ENCODE measurements at places on chromosomes 2 and 18.

DNA sequence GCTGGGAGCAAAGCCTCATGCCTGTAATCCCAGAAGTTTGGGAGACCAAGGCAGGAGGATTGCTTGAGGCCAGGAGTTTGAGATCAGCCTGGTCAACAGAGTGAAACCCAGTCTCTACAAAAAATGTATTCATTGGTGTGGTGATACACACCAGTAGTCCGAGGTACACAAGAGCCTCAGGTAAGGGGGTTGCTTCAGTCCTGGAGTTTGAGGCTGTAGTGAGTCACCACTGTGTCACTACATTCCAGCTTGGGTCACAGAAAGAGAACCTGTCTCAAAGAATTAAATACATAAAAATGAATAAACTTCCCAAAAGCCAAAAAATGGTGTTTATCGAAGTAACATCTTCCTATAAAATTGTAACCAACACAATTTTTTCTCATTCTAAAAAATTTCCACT, 568.1 kb upstream of the LINC00305 start:
- DNase-seq, result no peak

GRCh38 chr2:70965506-70965905, 12.9 kb upstream of the ANKRD53 start:
- DNase-seq, result no peak

DNA sequence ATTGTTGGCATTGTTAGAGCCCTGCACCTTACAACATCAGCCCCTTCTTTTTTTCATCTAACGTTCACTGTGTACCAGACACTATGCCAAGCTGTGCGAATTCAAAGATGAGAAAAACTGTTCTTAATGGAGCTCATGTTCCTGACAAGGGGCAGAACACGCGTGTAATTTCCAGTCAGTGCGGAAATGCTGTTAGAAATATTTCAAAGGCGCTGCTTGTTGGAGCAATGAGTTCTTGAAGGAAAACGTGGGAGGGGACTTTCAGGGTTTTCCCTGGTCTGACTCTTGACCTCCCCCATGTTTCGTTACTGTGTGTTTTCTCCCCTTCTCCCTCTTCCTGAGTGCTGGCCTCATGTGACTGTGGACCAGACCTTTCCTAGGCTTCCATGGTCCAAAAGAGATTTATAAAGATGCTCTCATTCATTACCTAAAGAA, 1.5 kb downstream of the MTHFD2 start:
- DNase-seq, result no peak

DNA sequence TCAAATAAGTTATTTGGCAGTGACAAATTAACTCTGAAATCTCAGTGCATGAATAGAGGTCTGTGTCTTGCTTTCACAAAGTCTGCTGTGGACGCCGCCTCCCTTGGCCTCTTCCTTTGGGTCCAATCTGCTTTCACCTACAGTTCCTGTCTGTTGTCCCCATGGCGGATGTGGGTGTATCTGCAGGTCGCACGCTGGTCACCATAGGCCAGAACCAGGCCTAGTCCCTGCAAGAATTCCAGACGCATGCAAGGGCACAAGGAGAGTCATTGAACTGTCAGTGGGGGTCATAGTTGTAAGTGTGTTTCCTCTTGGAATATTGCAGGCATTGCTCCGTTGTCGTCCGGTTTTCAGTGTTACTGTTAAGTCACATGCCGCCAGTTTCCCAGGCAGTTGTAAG, 7.4 kb downstream of the SOCS6 start:
- no peak for DNase-seq

GRCh38 chr2:13252615-13253014, 535.9 kb downstream of the TRIB2 start:
- DNase-seq, result no peak

DNA sequence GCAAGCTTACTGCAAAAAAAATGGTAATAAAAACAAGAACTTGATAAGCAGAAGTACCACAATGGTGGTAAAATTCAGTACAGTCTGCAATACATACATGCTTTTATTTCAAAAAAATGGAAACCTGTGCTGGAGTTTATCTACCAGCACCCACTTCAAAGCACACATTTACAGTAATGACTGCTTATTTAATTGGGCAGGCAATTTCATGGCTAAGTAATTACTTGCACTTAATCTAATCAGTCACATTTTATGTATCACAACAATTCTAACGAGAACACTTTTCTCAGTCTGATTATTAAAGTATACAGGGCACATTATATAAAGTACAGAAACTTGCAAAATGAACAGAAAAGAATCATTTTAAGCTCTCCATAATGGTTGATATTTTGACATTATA, 5.2 kb downstream of the APCDD1 start:
- DNase-seq, result no peak

DNA sequence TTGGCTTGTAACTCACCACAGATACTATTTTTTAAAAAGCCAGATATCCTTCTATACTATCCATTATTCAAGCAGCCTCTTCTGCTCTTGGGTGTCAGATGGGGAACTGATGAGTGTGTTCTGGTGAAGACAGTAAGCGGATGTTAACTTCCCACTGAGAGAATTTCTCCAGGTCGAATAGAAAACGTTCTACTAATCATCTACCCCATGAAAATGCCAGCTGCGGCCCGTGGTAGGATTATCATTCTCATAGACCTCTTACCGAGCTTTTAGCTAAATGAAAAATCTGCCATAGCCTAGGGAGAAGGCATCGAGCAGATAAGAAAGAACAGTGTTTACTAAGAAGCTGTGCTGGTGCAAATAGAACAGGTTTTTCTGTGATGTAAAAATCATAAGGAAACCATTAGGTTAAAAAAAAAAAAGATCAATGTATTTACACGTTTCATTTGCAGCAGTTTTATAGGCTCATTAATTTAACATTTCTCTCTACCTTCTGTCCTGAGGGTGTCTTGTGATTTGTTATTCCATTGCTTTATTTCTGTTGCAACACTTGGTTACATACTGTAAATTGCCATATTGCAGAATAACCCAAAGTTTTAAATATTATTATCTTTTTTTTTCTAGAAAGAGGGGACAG, 1521.5 kb upstream of the ZEB2 start:
- DNase-seq, result no peak

- DNase-seq, result no peak
Observed at GRCh38 chr2:74009577-74009976, 24.9 kb downstream of the TET3 start.

- no peak for DNase-seq
Observed at GRCh38 chr2:153532140-153532539, 53.6 kb upstream of the RPRM start.

DNA sequence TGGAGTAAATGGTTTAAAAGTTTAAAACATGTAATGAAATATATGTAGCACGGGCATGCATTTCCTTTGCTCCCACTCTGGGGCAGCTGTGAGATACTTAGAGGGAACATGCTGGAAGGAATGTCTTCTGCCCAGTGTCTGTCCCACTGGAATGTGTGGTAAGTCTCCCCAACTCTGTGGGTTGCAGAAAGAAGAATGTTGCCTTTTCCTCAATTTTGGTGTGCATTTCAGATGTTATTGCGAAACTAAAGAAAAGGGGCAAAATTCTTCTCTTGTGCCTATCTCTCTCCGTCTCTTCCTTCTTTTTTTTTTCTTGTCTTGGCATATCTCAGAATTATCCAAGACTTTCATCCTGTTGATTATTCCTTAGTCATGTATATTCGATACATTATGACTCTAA, 201.1 kb downstream of the SH3RF3 start:
- no peak for DNase-seq

GRCh38 chr2:80141007-80141726, 163.4 kb downstream of the LRRTM1 start:
- DNase-seq, result no peak

DNA sequence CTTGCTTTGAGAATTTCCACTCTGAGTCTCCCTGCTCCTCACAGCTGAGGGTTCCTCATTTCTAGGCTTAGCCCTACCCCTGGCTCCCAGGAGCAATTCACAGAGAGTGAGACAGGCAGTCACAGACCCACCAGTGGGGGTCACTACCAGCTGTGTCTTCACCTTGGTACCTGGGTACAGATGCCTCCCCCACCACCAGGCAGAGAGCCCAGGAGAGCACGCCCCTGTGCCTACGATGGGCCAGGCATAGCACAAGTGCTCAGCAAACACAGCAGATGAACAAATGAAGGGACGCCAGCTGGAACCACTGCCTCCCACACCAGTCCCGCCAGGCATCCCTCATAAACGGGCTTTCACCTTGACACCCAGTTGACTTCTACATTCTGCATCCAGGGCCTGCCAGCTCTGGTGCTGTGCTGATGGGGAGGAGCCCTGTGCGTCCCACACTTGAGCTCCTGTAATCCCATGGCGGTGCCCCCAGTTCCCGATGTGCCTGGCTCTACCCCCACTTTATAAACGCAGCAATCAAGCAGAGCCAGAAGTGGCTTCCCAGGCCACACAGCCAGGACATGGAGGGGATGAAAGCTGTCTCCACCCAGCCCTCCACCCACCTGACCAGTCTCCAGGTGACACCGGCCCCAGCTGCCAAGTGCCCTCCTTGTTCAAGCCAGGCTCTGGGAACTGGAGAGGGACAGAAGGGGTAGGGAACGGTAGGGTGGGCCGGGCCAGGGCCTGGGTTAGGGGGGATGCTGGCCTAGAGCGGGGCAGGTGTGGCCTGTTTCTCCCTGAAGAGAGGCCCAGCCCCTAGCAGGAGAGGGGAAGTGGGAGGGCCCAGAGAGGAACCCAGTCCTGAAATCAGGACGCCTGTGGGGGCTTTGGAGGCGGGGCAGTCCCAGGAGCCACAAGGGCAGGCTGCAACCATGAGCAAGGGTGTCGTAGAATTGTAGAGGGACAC, 42.5 kb downstream of the SCTR start:
- DNase-seq, result no peak

- no peak for DNase-seq
Observed at GRCh38 chr18:137327-137726, 21.0 kb upstream of the USP14 start.

DNA sequence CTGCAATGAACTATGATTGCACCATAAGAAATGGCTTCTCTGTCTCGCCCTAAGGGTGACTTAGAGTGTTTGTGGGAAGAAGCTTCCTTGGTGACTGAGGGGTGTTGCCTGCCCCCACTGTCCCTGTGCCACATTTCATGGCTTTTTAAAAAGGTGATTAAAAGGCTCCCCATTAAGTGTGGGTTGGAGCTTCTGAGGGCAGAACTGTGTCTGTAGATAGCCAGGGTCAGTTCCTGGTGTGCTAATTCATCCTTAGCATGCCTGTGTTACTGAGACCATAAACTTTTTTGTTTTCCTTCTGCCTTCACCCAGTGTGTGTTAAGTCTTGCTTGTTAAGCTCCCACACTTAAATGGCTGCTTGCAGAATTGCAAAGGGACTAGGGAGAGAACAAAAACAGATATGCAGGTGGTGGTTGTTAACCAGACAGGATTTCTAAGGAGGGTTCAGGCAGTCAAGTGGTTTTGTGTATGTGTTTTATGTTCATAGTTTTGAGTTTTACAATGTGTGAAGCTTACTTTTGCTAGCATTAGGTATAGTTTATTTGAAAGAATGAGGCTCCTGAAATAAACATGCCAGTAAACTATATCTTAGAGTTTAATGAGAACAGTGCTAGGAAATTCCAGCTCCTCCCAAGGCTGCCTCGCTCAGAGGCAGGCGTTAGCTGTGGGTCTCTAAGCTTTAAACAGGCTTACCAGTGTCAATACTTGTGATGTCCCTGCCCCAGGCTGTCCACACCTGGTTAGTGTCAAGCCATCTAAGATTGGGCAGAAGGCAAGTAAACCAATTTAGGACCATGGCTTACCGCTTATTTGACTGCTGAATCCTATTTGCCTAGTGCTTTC, 14.5 kb downstream of the CERS6 start:
- DNase-seq, result no peak

- DNase-seq, result no peak
Observed at GRCh38 chr2:99939135-99939534, 203.3 kb downstream of the AFF3 start.

DNA sequence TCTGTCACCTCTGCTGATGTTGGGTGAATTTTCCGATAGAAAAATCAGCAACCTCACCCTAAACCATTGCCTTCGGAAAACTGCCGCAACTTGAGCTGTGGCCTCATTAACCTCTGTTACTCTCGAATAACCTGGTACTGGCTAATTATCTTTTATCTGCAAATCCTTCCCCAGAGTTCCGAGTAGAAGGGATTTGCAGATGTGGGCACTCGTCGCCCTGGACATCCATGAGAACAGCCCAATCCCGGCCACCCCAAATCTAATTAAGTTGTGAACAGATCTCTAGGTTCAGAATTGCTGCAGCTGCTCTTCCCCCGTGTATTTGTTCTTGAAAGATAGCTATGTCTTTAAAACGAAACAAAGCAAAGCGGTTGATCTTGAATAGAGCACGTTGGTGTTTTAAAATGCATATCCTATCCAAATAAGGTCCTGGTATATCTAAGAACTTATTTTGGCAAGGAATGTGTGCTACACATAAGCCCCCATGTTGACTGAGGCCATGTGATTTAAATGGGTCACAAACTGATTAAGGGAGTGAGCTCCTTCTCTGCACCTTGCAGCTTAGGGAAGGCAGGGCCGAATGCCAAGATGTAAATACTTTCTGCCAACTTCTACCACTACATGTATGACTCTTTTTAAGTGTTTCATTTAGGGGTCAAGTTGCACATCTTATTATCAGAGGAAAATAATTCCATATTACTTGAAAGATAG, 88.2 kb downstream of the MTCL1 start:
- DNase-seq, result no peak

DNA sequence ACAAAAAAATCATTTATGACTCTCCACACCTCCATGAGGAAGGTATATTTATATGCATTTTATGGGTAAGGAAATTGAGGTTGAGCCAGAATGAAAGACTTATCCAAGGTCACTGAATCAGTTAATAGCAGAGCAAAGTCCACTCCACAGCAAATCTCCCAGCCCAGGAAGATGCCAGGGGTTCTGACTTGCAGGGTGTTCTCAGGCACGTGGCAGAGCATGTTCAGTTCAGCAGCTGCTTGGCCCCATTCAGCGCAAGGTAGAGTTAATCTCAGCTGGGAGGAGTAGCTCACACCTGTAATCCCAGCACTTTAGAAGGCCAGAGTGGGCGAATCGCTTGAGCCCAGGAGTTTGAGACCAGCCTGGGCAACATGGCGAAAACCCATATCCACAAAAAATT, 17.8 kb upstream of the DGKD start:
- no peak for DNase-seq

- no peak for DNase-seq
Observed at GRCh38 chr2:219287580-219288265, 8.6 kb downstream of the DNAJB2 start.

DNA sequence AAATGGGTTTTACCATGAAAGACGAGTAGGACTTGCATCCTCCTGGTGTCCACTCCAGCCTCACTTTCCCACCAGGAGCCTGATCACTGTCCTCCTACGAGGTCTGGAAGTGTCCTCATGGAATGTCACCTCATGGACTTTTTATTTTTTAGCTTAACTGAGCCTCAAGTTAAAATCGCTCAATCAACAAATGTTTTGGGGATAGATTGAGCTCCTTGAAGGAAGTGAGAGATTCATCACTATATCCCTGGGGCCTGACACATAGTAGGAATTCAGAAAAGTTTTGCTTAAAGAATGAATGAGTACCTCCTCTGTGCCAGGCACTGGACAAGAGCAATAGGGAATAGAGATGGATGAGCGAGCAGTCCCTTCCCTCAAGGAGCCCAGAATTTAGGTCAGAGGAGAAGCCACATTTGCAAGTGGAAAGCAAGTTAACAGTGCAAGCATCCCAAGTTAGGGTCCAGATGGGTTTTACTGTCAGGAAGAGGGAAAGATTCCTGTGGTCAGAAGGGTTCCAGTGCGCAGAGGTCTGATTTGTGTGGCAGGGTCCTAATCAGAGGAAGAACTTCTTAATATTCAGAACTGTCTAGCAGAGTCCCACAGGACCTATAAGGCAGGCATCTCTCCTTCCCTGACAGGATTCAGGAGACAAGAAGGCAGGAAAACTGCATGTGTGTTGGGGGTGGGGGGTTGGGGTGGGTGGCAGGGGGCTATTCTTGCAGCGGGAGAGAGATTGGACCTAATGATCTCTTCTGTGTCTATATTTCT, 67.0 kb downstream of the MYCN start:
- DNase-seq, result no peak

- DNase-seq, result no peak
Observed at GRCh38 chr2:122939796-122940195, 1085.3 kb upstream of the CNTNAP5 start.
